ENCODE measurements at places on chromosomes 4 and X.
A peak's percentile ranks its signal among the peaks of the same experiment; 100 is the strongest.

GRCh38 chr4:186644737-186645261 is 78.9 kb downstream of the FAT1 start:
- H3K27me3 ChIP-seq = no peaks in the 10 kb centered on the region
- H3K4me1 ChIP-seq = no peaks in the 10 kb centered on the region
- DNase-seq = no peak
- H3K36me3 ChIP-seq = no peaks in the 10 kb centered on the region

- H3K36me3 ChIP-seq = peaks cover 18% of the 10 kb centered on the region
- no peaks in the 10 kb centered on the region for H3K27me3 ChIP-seq
- H3K4me3 ChIP-seq = peak overlapping the region; percentile 15
- no peak overlapping the region for H3K27ac ChIP-seq
Measured at GRCh38 chrX:47221756-47222155, 3.3 kb downstream of the CDK16 start.

- peaks cover 13% of the 10 kb centered on the region for H3K4me1 ChIP-seq
- H3K27ac ChIP-seq = no peak overlapping the region
- no peak overlapping the region for H3K4me3 ChIP-seq
- no peaks in the 10 kb centered on the region for H3K27me3 ChIP-seq
- no peaks in the 10 kb centered on the region for H3K36me3 ChIP-seq
Measured at GRCh38 chr4:7900334-7900909, 39.2 kb downstream of the AFAP1 start.

DNA sequence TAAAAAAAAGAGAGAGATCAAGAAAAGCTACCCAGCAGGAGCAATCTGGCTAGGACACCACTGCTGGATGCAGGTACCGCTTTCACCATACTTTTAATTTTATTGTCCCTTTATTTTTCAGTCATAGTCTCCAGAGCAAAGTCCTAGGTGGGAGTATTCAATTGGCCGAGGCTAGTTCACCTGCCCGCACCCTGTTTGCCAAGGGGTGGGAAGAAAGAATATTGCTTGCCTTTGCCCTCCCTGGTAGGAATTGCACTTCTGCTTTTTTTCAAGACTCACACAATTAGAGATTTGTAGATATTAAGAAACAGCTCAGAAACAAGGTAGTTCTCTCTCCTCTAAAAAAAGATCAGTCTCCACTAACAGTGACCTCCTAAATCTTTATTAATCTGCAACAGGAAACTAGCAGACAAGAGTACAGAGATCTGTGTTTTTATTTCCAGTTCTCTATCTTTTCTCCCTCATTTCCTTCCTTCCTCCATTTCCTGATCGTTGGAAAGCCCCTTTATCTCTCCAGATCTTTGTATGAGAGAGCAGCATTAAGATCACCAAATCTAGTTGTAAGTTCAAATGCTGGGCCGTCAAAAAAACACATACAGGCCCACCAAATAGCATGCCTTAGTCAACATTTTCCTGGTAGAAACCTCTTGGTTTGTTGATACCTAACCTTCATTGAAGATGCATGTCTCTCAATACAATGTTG is 9.4 kb upstream of the RPGR start:
- no peak for DNase-seq
- H3K4me3 ChIP-seq = no peak overlapping the region
- H3K36me3 ChIP-seq = no peaks in the 10 kb centered on the region

DNA sequence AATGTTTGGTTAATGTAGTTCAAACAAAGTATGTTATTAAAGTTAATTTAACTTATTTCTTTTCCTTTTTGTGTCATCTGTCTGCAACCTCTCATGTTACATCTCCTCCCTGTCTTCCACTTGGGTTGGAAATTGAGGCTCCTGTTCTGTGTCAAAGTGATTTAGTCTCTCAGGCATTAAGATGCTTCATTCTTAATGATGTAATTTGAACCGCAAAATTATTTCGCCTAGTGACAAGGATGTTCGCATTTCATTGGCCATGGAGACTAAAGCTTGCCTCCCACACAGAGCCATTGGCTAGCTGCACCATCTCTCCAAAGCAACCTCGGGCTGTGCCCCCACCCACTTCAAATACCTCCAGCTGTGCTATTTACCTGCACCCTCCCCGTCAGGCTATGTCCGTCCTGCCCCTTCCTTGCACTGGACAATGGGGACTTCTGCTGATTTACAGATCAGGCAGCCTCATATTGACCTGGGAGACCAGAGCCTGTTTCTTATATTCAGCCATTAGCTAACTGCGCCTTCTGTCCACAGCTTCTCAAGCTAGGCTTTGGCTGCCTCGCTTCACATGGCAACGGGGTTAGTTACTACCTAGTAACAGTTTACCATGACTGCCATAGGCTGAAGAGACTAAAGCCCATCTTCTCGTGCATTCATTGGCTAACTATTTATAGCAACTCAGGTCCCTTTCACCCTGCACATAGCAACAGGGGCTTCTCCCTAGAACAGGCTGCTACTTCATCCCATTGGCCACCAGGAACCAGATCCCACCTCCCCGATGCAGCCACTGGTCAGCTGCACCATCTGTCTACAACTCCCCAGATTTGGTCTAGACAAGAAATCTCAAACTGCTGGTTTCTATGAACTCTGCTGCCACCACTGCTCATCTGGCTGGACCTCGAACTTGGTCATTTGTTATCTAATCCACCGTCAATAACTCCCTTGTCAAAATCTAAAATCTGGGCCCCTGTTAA is 8.6 kb upstream of the ZNF157 start:
- H3K4me1 ChIP-seq = peaks cover 11% of the 10 kb centered on the region
- no peak overlapping the region for H3K27ac ChIP-seq
- DNase-seq = no peak
- H3K4me3 ChIP-seq = no peak overlapping the region
- peaks cover 2% of the 10 kb centered on the region for H3K36me3 ChIP-seq

DNA sequence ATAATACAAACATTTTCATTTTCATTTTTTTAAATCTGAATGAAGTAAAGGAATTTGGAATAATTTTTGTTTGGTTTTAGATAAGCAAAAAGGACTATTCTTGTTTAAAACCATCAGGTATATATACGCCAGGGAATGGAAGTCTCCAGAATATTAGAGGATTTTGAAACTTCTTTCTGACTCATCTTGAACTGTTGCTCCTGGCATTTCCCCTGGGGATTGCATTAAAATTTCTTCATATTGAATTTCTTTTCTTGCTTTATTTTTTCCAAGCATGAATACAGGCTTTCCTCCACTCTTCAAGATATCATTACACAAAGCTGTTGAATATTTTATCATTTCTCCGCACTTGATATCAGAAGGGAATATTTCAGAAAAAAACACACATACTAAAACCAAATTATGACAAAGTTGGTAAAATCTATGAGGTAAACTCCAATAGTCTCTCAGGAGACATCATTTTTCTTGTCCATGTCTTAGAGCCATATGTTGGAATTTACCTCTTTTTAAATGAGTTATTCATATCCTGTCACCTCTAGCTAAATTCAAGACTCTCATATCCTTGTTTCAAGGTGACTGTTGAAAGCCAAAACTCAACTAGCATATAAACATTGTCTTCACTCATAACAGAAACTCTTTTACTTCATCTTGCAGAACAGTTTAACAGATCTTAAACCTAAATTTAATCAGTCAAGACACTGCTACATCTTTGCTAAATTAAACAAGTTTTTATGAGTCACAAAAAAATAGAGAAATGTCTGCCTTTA is 20.7 kb upstream of the CSN1S1 start:
- H3K27ac ChIP-seq = no peak overlapping the region
- peaks cover 5% of the 10 kb centered on the region for H3K27me3 ChIP-seq
- H3K36me3 ChIP-seq = no peaks in the 10 kb centered on the region
- no peaks in the 10 kb centered on the region for H3K4me1 ChIP-seq
- no peak for DNase-seq

GRCh38 chrX:20414762-20415445 is 148.2 kb upstream of the RPS6KA3 start:
- no peak overlapping the region for H3K4me3 ChIP-seq
- H3K4me1 ChIP-seq = peaks cover 39% of the 10 kb centered on the region
- no peaks in the 10 kb centered on the region for H3K27me3 ChIP-seq
- H3K27ac ChIP-seq = no peak overlapping the region

DNA sequence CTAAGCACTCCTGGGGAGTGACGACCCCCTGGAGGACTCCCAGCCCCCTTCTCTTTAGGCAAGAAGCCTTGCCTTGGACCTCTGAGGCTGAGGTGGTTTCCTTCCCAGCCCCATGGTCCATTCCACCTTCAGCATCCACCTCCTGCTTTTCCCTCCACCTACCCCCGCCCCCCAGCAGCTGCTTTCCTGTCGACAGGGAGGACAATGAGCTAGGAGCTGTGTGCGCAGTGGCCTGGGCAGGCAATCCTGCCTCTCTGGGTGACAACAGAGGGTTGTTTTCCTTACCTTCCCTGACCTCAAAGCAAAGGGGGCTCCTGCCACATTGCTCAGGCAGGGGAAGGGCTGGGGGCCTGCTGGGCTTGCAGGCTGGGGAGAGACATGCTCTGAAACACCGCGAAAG is 123.5 kb downstream of the BCOR start:
- H3K27me3 ChIP-seq = peaks cover 2% of the 10 kb centered on the region
- no peak overlapping the region for H3K27ac ChIP-seq
- H3K4me1 ChIP-seq = peaks cover 13% of the 10 kb centered on the region
- DNase-seq = no peak

GRCh38 chrX:10926404-10926803 is 184.7 kb upstream of the HCCS start:
- DNase-seq = no peak
- H3K36me3 ChIP-seq = no peaks in the 10 kb centered on the region
- H3K4me3 ChIP-seq = no peak overlapping the region
- H3K27ac ChIP-seq = no peak overlapping the region
- H3K4me1 ChIP-seq = no peaks in the 10 kb centered on the region

Data from activated T-helper 1 cell treated with anti-CD3 and anti-CD28 coated beads, Interleukin-12 subunit alpha, Interleukin-12 subunit beta, Interleukin-2, Interleukin-4 antibody, amounts not matched to agents 30 ng/mL and 10 ng/mL and 1 ng/mL, durations not matched to agents 14 hours and 24 hours and 36 hours (primary cell).